ENCODE measurements at places on chromosomes 1 and 21. TPM values are rescaled to one million over a fixed set of nuclear protein-coding genes. Genes with fewer than 3 reads are reported as not detected.
A peak's percentile ranks its signal among the peaks of the same experiment; 100 is the strongest.

CDK18 gene
- 122 TPM for total RNA-seq

GRCh38 chr21:29185172-29185571, 54.7 kb downstream of the MAP3K7CL start:
- no peak for DNase-seq

- DNase-seq: no peak
These were observed 2.5 kb downstream of the COA7 start for GRCh38 chr1:52695627-52696026.

DNA sequence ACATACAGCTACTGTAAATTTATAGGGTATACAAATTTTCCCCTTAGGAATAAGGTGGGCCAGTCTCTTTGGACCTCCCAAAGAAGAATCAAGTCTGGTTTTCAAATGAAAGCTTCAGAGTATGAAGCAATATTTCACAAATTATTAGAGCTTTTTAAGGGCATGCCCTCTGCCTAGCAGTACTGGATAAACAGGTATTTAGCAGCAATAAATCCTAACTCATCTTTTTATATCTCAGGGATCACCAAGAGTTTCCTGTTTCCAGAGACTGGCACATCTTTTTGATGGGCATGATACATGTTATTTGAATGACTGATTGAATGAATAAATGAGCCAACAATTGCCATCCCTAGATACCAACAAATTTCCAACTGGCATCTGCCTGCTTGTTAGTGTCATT, 190.4 kb downstream of the NRIP1 start:
- DNase-seq: no peak

DNA sequence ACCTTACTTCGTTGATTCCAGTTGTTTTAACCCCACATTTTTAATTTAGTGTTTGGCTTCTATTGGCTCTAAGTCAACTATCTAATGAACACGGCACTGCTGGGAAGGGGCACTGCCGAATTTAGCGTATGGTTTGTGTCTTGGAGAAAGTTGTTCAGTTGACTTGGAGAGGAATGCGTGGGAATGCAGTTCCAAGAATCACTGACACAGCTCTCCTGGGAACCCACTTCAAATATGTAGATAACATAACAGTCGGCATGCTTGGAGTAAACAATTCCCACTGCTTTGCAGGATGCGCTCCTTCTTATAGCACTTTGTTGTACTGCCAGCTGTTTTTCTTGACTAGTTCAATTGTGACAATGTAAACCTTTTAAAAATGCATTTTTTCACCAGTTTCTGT, 104.3 kb downstream of the RYR2 start:
- DNase-seq: no peak

DNA sequence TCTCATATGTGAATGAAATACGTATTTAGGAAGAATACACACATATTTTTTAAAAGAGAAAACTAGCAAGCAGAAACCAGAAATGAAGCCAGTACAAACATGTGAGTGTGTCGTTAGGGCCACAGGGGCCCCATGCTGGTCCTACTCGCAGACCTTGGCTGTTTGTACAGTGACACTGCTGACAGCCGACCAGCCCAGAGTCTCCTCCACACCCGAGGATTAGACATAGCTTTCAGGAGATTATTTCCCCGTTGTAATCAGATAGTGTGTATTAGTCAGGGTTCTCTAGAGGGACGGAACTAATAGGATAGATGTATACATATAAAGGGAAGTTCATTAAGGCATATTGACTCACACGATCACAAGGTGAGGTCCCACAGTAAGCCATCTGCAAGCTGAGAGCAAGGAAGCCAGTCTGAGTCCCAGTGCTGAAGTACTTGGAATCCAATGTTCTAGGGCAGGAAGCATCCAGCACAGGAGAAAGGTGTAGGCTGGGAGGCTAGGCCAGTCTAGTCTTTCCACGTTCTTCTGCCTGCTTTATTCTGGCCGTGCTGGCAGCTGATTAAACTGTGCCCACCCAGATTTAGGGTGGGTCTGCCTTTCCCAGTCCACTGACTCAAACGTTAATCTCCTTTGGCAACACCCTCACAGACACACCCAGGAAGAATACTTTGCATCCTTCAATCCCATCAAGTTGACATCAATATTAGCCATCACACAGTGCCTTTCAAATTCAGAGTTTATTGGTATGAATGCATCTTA, 51.2 kb downstream of the DIP2A start:
- DNase-seq: no peak

DNA sequence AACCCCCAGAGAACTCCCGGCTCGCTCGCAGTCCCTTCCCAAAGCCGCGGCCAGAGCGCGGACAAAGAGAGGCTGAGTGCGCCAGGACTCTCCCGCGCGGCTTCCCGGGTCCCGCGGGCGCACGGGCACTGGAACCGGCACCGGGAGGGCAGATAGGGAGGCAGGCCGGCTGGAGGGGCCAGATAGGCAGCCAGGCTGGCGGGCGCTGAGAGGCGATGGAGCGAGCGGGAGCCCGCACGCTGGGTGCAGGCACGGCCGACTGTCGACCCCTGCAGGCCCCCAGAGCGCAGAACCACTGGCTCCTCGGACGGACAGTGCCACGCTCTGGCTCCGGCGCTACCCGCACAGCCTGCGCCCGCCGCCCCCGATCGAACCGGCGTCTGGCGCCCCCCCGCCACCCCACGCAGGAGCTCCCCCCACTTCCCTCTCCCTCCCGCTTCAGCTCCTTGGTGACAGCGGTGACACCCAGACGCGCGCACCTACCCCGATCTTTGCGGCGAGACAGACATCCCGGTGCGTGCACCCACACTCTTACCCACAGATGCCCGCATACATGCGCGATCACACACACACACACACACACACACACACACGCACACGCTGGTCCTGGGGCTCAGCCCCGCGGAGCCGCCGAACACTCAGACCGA, 534 bp downstream of the SLC6A9 start:
- DNase-seq: peak; percentile 66

Measured in dorsolateral prefrontal cortex (tissue), 122 donors.